ENCODE measurements at places on chromosomes 5 and 9.

GRCh38 chr5:80799041-80799440 is 144.3 kb upstream of the DHFR start:
- DNase-seq = no peak

DNA sequence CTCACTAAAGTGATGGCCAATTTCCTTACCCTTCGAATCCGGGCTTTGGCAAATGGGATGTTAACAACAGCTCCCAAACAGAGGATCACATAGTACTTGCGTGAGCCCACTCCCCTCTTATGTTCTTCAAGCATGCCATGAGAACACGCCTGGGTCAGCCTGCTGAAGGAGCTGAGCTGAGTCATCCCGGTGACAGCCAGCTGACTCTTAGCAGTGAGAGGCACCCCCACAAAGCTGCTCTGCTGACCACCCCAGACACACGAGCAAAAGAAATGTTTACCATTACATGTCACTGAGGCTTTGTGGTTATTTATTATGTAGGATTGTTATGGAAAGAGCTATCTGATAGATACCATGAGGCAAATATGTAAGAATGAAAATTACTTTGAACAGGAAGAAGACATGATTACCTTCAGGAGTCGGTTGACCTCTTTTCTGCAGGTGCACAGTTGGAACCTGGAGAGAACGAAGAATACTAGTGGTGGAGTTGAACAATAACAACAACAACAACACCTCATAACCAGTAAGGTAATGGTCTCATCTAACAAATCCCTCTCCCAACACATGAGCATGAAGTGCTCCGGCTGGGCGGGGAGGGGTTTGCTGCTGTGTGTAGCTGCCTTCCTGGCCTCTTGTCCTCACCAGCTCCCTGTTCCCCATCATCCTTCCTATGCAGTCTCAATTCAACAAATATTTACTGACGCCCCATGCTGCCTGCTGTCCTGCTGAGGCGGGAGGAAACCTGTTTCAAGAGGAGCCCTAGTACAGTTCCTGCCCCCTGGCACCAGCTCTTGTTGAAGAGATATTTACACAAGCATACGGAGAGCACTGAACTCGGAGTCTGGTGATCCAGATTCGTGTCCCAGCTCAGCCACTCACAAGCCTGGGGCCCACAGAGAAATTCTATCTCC is 69.4 kb upstream of the LHFPL2 start:
- no peak for DNase-seq

GRCh38 chr5:57410374-57411320 is 72.0 kb downstream of the ACTBL2 start:
- no peak for DNase-seq

DNA sequence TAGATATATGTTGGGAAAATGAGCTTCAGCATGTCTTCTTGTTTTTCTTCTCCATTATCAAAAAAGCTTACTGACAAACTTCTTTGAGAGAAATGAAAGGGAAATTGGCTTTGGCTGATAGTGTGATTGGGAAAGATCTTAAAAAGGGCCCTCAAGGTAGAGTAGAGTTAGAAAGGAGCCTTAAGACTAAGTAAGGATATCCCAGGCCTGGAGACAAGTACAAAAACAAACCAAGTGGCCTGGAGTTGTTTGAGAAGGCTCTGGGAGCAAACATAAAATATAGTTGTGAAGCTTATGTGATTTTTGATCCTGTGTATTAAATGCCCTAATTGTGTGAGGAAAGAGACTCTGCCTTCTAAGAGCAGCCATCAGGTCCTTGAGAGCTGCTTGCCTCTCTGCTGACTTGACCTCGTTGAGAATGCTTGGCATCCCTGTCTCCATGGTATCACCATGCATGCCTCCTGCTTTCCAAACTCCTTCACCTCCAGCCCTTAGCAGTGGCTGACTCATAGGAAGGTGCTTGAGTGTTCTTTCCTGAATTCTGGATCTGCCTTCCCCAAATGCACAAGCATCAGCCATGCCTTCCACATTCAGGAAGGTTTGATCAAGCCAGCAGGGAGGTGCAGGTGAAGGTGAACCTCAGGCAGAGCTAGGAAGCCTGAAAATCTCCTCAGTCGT is 78.9 kb downstream of the SMARCA2 start:
- DNase-seq = no peak

- DNase-seq = no peak
These were observed 340.6 kb downstream of the MTRR start for GRCh38 chr5:8209500-8209899.

DNA sequence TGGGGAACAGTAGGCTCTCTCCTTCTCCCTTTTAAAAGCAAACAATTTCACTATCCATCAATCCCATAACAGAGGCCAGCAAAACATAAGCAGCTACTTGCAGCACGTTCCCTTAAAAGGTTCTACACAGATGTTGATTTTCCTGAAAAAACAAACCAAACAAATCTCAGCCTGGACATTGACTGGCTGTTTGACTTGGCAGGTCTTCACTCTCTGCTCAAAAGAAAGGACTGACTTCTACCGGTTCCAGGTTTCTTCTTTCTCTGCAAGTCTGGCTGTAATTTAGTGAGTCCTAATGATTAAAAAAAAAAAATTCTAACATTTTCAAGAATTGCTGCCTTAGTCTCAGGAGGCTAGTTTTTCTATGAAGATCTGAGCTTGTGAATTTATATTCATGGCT is 203.1 kb upstream of the EFNA5 start:
- DNase-seq = no peak

DNA sequence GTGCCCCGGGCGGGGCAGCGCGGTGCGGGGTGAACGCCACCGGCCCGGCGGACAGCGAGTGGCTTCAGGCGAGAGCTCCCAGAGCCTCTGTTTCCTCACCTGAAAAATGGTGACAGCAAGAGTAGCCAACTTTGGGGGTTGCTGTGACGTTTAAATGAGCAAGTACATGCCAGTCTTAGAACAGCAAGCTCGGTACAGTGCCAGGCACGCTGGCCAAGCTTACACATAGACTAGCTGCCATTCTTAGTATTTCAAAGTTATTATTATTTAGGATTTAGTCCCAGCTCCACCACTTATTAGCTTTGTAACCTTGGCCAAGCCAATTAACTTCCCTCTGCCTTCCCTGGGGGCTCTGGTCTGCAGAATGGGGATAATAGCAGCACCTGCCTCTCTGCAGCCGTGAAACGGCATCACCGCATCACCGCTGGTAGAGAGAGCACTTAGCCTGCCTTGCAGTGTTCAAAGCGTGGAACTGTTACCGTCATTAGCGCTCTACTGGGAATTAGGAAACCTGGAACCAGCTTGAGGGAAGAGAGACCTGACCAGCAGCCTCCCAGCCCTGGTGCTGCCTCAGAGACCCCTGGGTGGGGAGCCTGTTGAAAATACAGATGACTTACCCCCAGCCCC is at the start of gene C9orf50:
C9orf50 (minus strand) TSS at position 433 of the 627 bp plus-strand sequence. CDS start 527 bp downstream, outside the sequence.
- DNase-seq = no peak

GRCh38 chr5:135537271-135537670 is 1.5 kb upstream of the NEUROG1 start:
- DNase-seq = no peak

GRCh38 chr5:3595006-3595961 is at the start of gene IRX1:
Gene IRX1, plus strand, starts transcription at chr5:3595832. Its CDS starts 274 bp downstream, at chr5:3596106.
- DNase-seq = no peak

DNA sequence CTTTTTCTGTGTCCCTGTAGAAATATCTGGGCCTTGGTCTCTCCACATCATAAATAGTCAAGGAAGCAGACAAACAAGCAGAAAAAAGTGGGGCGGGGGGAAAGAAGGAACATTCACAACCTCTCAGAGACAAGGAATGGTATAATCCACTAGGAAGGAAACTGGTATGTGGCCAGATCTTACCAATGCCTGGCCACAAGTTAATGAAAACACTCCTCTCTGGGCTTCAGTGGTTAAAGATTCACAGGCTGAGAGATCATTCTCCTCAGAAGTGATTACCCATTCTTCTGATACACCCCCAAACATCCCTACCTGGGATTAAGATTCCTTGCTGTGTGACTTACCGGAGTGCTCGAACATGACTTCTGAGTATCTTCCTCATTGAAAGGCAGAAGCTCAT is 290.6 kb downstream of the MARCHF11 start:
- DNase-seq = no peak

GRCh38 chr5:160419458-160420330 is 813 bp upstream of the SLU7 start:
- no peak for DNase-seq

- DNase-seq = no peak
These were observed 2.3 kb downstream of the ACSL6 start for GRCh38 chr5:132008961-132009680.

DNA sequence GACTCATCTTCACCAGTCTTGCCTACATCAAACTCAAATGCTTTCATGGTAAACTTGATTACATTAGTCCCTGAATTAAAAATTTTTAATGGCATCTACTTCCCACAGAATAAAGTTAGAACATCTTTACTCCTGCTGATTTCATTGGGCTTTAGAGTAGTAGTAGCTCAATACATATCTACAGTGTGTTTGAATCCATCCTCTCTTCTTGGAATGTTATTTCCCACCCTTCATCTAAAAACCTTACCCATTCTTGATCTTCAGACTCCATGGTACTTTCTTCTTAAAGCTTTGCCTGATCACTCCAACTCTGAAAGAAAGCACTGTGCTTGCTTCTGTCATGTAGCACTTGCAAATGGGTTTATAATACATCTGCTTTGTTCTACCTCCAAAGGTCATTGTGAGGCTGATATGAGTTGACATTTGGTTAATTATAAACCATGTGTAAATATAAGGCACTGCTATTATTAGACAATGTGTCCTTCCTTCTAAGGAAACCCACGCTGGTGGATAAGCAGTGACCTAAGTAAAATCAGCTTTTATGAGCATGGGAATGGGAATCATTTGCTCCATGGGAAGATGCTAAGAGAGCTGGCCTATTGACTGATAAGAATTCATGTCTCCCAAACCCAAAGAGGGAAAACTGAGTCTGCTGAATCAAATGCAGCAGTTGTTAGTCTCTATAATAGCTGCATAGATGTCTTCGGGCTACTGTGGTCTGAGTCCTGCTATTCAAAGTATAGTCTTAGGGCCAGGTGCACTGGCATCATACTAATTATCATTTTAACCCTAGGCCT is 7.5 kb upstream of the PRLR start:
- DNase-seq = no peak

DNA sequence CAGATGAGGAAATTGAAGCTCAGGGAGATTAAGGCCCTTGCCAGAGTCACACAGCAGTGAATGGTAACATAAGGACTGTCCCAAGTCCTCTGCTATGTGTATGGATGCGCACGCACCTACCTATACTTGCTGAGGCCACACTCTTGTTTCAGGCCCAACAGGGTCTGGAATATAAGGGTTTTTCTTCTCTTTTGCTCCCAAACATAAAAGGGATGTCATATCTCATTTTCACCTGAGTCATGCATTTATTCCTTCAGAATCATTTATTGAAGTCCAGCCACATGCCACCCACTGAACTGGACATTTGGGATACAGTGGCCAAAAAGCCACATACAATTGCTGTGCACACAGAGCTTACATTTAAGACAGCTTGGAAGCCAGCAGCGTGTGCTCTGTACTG is 92.0 kb downstream of the SH3TC2 start:
- no peak for DNase-seq

DNA sequence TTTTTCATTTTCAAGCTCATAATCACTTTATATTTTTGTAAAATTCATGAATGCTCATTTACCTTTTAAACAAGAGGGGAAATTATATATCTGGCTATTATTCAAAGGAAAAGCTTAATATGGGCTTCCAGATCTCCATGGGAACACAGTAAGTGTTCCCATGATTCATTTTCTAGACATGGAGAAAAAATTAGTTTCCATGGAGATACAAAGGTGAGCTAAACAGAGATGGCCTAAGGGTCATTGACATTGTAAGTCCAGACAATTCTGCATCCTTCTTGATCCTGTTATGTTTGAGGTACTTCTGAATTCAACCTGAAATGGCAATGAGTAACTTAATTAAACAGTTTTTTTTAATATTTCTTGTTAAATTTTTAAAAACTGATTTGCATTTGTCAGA is 341.4 kb upstream of the PRR16 start:
- no peak for DNase-seq

DNA sequence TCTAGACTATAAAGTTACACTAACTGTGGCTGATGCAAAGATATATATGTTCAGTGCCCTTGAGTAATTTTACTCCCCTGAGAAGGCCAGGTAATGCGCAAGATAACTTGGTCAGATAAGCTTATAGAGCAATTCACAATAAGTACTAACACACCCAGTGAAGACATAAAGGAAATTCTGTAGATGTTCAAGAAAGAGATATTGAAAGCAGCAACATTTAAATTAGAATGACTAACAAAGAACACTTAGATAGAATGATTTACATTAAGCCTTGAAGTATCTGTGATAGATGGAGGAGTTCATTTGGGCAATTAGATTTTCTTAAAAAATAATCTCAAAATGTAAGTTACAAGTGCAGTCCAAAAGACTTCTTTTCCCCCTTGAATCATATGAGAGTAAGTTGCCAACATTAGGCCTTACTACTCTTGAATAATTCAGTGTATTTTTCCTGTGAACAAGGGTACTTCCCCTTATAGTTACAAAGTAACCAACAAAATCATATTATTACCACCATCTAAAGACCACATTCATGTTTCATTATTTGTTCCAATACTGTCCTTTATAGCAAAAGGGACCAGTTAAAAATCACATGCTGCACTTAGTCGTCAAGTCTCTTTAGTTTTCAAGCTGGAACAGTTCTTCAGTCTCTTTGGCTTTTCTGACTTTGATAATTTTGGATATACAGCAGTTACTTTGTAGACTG is 44.4 kb upstream of the ELOVL7 start:
- DNase-seq = no peak

GRCh38 chr5:148011398-148012137 is 52.2 kb upstream of the SPINK5 start:
- no peak for DNase-seq

GRCh38 chr9:84513473-84513872 is 156.1 kb upstream of the NTRK2 start:
- DNase-seq = no peak

GRCh38 chr5:142997591-142997990 is 227.4 kb downstream of the ARHGAP26 start:
- DNase-seq = no peak

- no peak for DNase-seq
These were observed 6.5 kb downstream of the UBQLN1 start for GRCh38 chr9:83701286-83701685.

GRCh38 chr5:60382716-60383115 is 317.2 kb downstream of the DEPDC1B start:
- no peak for DNase-seq

GRCh38 chr9:8643896-8644295 is 844.3 kb upstream of the DMAC1 start:
- no peak for DNase-seq

GRCh38 chr9:89527084-89527483 is 29.2 kb upstream of the SEMA4D start:
- DNase-seq = no peak

DNA sequence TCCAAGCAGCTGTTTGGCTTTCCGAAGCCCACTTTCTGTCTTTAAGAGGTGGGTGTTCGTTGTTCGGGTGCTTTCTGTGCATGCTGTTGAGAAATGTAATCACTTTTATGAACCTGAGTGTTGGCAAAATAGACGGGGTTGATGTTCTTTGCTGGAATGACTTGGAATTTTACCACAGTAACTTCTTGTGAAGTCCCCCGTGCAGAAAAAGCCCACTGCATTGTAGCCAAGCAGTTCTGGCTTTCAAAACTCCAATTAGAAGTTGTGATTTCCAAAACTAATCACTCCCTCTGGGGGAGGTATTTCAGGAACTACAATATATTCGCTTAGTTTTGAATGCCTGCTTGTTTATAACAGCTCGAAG is 111.1 kb downstream of the PAM start:
- DNase-seq = no peak

- no peak for DNase-seq
These were observed 299.4 kb downstream of the ZSWIM6 start for GRCh38 chr5:61631438-61631941.
